BJ (cell line): ENCODE measurements at places on chromosomes 6 and 20.
A peak's percentile ranks its signal among the peaks of the same experiment; 100 is the strongest.

DNA sequence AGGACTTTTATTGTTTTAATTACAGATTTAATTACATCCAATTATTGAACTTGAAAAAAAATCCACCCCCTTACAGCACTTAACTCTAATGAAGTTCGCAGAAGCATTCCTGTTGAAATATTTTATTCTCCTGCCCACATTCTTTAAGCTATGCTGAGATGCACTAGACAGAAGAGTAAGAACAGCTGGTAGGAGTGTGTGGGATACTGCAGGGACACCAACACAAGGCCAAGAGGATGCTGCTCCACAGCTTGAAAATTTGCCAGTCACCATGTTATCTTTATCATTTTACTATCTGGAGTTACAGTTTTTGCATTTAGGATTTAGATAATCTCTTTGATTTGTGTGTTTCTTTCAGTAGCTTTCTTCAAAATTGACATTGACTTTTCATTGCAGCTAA, 180.7 kb downstream of the EPHA7 start:
- DNase-seq = no peak

GRCh38 chr6:151702851-151703658, 104.4 kb upstream of the ESR1 start:
- DNase-seq = no peak

GRCh38 chr6:39561536-39562266, 163.5 kb downstream of the KIF6 start:
- no peak for DNase-seq

GRCh38 chr6:129497481-129498441, 212.2 kb downstream of the ARHGAP18 start:
- peak; percentile 60 for DNase-seq

GRCh38 chr20:4810426-4811019, 88.8 kb downstream of the PRND start:
- DNase-seq = no peak
